Epithelial cell of proximal tubule (primary cell): ENCODE measurements at places on chromosomes 11 and 22. TPM values are rescaled to one million over a fixed set of nuclear protein-coding genes. Genes with fewer than 3 reads are reported as not detected.

- DNase-seq = peak; percentile 61
Observed at GRCh38 chr11:43789700-43790443, 90.8 kb upstream of the ALKBH3 start.

DNA sequence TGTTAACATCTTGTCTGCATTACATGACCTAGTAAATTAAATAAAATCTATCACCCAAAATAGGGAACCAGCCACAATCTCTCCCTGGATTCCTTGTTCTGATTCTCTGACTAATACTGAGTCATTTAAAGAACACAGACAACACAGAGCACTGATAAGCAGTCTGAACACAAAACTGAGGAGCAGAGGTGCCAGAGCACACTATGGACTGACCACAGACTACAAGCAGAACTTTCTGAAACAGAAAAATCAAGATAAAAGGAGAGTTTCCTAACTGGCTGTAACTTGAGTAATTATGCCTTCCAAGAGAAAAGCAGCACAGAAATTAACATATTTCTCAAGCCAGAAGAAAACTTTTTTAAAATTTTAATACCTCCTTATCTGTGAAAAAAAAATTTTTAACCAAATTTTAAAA is 128.8 kb downstream of the SGSM3 start:
- peak; percentile 61 for DNase-seq

MCAM gene
- total RNA-seq = 660 and 1,105 TPM in 2 replicates

TRIM48 gene
- total RNA-seq = not detected in 2 replicates

GRCh38 chr11:109939166-109939810 is 153.9 kb upstream of the ZC3H12C start:
- DNase-seq = peak; percentile 42

GRCh38 chr11:122229481-122230384 is 113.7 kb upstream of the BLID start:
- no peak for DNase-seq

- no peak for DNase-seq
Observed at GRCh38 chr11:80240245-80240644, 799.4 kb upstream of the TENM4 start.

- peak; percentile 46 for DNase-seq
Observed at GRCh38 chr11:92596596-92597317, 372.1 kb downstream of the FAT3 start.

RIN1 gene
- total RNA-seq = 18.9 and 21.1 TPM in 2 replicates

GRCh38 chr11:66971488-66971887 is 3.6 kb upstream of the C11orf86 start:
- DNase-seq = no peak

GRCh38 chr11:123103326-123103980 is 41.5 kb upstream of the HSPA8 start:
- DNase-seq = no peak

- DNase-seq = no peak
Observed at GRCh38 chr11:124791626-124792341, 8.4 kb downstream of the MSANTD2 start.

GRCh38 chr11:122523846-122524805 is 131.4 kb upstream of the UBASH3B start:
- DNase-seq = no peak

CEP126 gene
- total RNA-seq = 0.72 and 0.92 TPM in 2 replicates

DNA sequence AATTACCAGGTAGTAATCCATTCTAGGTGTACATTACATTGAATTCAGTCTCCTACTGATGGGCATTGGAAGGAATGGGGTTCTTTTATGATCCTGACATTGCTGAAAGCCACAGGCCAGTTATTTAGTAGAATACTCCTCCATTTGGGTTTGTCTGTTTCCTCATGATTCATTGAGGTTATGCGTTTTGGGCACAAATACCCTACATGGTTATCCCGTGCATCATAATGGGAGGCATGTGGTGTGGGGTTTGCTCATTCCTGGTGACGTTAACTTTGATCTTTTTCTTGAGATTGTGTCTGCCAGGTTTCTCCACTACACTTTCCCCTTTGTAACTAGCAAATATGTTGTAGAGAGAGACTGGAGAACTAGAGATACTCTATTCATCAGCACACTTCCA is 5.5 kb downstream of the FOLR3 start:
- peak; percentile 33 for DNase-seq

BATF2 gene
- 0.35 and 1.1 TPM in 2 replicates for total RNA-seq

DNA sequence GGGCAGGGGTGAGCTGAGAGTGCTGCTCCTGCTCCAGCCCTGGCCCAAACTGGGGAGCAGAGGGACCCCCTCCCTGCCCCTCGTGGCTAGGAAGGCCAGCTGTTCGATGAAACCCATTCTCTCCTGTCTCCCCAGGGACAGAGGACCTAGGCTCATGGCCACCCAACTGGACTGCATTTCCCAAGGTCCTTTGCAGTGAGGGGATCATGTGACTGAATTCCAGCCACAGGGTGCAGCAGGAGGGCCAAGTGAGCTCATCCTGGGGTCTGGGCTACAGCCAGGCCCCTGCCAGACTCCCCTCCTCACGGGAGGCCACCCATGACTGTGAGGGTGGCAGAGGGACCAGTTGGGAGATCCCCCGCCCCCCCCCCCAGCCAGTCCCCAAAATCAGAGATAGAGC is 777.6 kb downstream of the TBC1D22A start:
- no peak for DNase-seq

- no peak for DNase-seq
Observed at GRCh38 chr11:11427140-11427539, 74.1 kb upstream of the CSNK2A3 start.

MS4A3 gene
- total RNA-seq = not detected in 2 replicates

DNA sequence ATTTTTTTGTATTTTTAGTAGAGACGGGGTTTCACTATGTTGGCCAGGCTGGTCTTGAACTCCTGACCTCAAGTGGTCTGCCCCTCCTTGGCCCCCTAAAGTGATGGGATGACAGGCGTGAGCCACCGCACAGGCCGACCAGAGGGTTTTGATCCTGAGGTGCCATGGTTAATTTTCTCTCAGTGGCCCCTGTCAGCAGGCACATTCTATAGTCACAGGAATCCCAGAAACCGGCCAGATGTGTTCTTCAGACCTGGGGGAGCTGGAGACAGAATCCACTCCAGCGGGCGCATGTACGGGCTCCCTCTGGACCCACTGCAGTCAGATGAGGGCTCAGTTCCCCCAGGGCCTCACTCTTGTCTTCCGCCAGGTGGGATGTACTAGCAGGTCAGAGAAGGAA is 17.0 kb downstream of the IGLL1 start:
- DNase-seq = no peak

RGL4 gene
- total RNA-seq = not detected in 2 replicates

SOX6 gene
- 0.36 and 1.6 TPM in 2 replicates for total RNA-seq

DNA sequence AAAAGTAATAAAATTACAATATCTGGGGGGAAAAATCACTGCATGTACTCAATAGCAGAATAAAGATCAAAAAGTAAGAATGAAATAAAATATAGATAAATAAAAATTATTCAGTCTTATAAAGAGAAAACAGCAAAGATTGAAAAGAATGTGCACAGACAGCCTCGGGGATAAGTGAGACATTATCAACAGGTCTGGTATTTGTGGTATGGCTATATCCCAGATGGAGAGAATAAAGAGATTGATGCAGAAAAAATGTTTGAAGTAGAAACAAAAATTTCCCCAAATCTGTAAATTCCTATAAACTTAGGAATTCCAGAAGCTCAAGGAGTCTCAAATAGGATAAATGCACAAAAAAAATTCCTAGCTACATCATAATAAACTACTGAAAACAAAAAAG is 74.5 kb upstream of the LUZP2 start:
- DNase-seq = no peak

DNA sequence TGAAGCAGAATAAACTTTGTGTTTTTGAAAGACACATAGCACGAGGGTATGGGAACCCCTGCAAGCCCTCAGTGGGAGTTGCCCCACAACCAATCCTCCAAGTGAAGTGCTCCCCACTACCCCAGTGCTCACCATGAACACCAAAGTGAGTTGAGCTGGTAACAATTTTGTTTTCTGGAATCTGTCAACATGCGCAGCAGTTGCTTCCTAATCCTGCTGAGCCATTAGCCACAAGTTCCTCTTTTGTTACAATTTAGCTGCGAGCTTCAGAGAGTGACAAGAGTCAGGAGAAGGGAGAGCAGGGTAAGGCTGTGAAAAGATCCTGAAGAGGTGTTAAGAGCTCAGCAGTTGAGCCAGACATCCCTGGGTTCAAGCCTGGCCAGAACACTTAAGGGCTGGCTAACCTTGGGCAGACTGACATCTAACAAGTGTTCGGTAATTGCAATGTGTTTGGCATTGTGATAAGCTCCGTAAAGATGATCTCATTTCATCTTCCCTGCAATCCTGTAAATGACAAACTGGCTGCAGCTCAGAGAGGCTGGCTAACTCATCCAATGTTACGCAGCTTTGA is 24.1 kb upstream of the ASPHD2 start:
- no peak for DNase-seq

- DNase-seq = peak; percentile 18
Observed at GRCh38 chr22:44523981-44524759, 26.1 kb upstream of the RTL6 start.

FREY1 gene
- 0.51 TPM in 1 of 2 replicates, not detected in the other for total RNA-seq

HPS4 gene
- 26.0 and 35.3 TPM in 2 replicates for total RNA-seq

CRYAB gene
- total RNA-seq = 5.9 and 25.8 TPM in 2 replicates

DNA sequence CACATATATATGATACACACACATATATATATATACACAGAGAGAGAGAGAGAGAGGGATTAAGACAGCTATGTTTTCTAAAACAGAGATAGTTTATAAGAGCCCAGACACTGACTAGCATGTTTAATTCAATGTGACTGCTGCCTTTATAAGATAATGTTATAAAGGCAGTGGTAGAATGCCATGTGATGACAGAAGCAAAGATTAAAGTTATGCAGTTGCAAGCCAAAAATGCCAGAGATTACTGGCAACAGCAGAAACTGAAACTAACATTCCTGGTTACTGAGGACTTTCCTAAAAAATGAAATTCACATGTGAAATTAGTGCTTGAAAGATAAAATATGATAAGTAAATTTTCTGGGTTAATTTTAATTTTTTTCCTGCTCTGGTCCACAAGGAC is 1888.9 kb downstream of the LRRC4C start:
- no peak for DNase-seq

DNA sequence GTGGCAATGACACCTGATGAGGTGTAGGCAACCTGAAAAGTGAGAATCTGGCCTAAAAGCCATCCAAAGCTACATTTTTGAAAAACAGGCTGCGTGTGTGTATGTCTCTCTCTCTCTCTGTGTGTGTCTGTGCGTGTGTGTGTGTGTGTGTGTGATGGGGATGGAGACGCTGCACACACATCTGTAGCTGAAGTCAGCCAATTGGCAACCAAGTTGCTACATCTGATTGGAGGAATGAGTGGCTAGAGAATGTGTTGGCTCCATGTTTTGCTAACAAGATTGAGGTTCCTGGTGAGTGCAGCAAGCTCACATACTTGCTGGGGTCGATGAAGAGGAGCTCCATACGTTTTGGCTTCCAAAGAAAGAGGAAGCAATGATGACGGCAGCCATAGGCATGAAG is 311.4 kb upstream of the NCAM1 start:
- DNase-seq = no peak

MEI1 gene
- total RNA-seq = 0.14 and 0.35 TPM in 2 replicates

GRIK4 gene
- 0.06 and 0.07 TPM in 2 replicates for total RNA-seq

DNA sequence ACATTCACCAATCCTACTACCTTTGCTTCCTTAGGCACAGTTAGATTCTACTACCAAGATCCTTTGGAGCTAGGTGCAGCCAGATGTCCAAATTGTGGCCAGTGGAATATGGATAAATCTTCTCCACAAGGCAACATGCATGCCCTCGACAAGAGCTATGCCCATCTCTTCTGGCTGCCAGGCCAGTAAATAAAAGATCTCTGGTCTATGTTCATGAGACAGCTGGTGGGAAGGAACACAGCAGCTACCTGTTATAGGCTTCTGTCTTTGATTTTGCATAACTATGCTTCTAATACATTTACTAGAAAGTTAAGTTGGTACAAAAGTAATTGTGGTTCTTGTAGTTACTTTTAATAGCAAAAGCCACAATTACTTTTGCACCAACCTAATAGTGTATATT is 182.7 kb downstream of the DLG2 start:
- DNase-seq = no peak
